ENCODE measurements at places on chromosomes 12 and 14.

- no peak for DNase-seq
These were observed 18.0 kb downstream of the GSC start for GRCh38 chr14:94751956-94752355.

DNA sequence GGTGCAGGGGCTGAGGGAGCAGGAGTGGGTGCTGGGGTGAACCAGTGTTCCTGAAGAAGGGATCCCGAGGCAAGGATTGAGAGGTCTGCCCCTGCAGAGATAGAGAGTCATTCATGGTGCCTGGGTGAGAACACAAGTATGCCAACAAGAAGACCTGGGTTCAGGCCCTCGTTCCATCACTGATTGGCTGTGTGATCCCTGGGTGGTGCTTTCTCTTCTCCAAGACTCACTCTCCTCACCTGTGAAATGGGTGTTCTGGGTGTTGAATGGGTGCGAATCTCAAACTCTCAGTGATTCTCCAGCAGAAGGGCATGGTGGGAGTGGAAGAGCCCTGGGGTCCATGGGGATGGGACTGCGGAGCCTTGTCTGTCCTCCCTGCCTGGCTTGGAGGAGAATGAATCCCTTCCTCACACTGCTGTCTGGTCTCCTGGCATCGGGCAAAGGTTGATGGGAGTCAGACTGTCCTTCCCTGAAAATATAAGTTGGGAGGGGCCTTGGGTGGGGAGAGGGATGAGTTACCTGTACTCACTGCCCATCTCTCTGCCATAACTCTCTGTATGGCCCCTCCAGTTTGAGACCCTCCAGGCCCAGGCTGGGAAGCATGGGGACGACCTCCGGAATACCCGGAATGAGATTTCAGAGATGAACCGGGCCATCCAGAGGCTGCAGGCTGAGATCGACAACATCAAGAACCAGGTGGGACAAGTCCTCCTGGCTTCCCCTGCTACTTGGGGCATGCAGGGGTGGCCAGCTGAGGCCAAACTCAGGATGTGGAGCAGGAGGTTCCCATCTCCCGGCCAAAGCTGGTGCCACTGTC, 9.6 kb downstream of the KRT7 start:
- no peak for DNase-seq

- no peak for DNase-seq
These were observed 3.7 kb upstream of the PAPLN start for GRCh38 chr14:73233564-73233963.

DNA sequence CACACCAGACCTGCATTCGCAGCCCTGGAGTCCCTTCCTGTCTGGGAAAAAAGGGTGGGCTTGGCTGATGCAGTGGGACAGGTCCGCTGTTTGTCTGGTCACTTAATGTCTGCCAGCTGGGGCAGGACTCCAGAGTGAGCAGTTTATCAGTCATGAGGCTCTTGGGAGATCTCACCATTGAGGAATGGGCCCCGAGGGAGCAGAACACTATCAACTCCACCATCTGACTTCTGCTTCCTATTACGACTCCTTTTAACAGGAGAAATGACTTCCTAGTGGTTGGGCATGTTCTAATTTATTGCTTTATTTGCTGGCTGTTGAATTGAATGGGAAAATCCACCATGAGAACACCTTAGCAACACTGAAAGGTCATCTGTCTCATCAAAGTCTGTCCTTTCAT, 182.5 kb upstream of the RASSF8 start:
- DNase-seq = no peak

DNA sequence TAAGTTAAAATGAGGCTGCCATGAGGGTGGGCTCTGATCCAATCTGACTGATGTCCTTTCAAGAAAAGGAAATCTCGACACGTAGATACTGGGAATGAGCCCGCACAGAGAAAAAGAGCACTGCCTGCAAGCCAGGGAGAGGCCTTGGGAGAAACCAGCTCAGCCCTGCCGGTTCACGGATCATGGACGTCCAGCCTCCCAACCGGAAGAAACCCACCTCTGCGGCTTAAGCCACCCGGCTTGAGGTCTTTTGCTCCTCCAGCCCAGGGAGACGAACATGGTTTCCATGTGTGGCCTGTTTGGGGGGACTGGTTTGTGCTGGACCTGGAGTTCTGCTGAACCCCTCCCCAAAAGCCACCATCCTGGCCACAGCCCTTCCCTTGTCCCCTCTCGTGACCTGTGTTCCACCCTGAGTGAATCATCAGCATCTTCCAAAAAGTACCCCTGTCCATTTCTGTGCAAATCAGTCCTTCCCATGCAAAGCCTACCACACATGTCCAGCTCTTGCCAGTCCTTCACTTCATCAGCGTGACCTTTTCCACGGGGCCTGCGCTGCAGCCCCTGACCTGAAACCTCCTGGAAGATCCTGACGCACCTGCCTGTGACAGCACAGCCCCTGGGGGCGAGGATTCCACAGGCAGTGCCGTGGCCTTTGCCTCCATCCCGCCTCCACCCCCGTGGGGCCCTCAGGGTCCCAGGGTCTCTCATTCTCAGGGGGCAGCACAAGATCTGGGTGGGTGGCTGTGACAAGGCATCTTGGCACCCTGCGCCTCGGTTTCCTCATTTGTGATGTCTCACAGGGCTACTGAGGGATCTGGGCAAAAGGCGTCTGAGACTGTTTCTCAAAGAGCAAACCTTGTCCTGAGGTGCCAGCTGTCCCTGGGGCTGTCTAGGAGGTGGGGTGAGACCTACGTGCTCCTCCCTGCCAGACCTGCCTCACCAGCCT, 51.6 kb upstream of the GPR68 start:
- no peak for DNase-seq

GRCh38 chr12:65330331-65330730, 51.8 kb downstream of the MSRB3 start:
- no peak for DNase-seq

DNA sequence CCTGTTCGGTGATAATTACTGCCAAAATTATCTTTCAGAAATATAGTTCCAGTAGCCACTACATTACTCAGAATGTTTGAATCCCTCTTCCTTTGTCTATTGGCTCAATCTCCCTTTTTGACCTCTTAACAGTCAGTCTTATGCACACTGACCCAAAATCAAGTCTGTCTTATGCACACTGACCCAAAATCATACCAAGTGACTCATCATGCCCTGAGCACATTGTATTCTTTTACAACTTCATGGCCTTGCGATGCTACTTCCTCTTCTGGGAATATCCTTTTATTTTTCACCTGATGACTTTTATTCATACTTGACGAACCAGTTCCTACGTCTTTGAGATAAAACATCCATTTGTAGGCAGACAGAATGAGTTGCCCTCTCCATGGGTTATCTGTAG, 182.3 kb downstream of the NPAS3 start:
- no peak for DNase-seq
